Stimulated activated CD8-positive, alpha-beta memory T cell treated with anti-CD3 and anti-CD28 coated beads, Interleukin-2, amount 100 ng/mL, for 48 hours (primary cell): ENCODE measurements at places on chromosomes 3 and 15.

DNA sequence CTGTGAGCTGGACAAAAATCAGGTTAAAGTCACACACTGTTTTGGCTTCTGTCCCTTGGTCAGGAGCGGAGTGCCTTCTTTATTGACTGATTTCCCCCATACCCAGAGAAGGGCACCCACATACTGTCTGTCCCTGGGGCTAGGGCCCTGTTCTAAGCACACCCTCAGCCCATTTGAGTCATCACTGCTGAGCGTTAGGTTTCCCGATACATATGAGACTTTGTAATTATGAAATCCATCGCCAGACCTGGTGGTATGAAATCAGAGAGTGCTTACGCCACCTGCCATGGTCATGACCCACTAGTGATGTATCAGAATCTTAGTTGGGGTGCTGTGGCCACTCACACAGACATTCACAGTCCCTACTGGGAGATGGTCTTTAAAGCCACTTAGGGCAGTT lies 96.8 kb downstream of the CHDH start:
- no peak for DNase-seq

DNA sequence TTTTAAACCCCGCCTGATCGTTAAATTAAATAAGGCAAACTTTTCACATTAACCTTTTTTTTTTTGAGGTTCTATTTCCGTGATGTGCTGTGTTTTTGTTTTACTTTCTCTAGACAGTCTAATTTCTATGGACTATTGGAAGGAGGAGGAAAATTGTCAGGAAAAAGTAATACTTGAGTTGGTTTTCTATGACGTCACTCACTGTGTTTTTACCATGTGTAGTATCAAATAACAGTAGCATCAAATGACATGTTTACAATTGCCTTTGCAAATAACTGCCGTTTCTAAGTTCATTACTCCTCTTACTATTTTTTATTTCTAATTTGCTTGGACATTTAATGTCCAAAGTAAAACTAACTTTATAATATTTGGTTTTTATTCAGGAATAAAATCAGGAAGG lies 32.3 kb downstream of the MYO1E start:
- DNase-seq = no peak

DNA sequence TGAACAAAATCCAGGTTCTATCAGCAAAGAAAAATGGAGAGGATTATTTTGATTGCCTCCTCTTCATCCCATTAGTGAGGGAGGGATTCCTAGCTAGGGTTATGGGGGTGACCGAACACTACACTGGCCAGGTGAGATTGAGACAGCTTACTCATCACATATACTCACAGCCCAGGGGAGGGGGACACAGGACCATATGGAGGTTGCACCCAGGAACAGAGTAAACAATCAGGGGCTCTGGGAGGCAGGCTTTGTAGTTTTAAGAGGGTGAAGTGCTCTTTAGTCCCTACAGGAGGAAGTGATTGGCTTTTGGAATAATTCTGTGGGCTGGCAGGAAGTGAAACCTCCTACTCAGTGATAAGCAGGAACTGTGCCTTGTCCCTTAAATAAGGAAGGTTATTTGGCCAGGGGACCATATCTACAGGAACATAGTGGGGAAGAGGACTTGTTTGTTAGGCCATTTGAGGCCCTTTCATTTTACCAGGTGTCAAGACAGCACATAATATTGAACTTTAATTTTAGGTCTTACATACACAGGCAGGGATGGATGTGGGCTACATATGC lies 17.5 kb upstream of the KCTD6 start:
- DNase-seq = no peak

- DNase-seq = no peak
These were observed 170.7 kb downstream of the NAALADL2 start for GRCh38 chr3:175029828-175030227.

- DNase-seq = no peak
These were observed 27.1 kb upstream of the OSBPL11 start for GRCh38 chr3:125622381-125622791.

GRCh38 chr15:70768257-70768883 lies 5.0 kb upstream of the UACA start:
- no peak for DNase-seq

DNA sequence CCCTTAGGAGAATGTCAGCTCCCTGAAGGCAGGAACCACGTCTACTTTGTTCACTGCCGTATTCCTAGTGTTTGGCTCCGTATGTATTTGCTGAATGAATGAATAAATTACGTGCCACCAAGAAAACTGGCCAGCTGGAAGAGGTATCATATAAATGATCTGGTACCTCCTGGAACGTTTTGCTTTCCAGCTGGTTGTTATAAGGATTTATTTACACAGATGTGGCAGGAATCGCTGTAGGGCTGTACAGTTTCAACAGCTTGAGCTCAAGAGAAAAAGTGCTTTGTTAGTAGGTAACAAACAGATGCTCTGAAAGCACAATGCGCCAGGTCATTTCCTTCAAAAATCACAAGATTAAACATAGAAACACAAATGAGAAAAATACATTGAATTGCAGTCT lies 108.8 kb upstream of the ATP2B2 start:
- DNase-seq = no peak

GRCh38 chr3:105118905-105119304 lies 247.8 kb upstream of the ALCAM start:
- no peak for DNase-seq

DNA sequence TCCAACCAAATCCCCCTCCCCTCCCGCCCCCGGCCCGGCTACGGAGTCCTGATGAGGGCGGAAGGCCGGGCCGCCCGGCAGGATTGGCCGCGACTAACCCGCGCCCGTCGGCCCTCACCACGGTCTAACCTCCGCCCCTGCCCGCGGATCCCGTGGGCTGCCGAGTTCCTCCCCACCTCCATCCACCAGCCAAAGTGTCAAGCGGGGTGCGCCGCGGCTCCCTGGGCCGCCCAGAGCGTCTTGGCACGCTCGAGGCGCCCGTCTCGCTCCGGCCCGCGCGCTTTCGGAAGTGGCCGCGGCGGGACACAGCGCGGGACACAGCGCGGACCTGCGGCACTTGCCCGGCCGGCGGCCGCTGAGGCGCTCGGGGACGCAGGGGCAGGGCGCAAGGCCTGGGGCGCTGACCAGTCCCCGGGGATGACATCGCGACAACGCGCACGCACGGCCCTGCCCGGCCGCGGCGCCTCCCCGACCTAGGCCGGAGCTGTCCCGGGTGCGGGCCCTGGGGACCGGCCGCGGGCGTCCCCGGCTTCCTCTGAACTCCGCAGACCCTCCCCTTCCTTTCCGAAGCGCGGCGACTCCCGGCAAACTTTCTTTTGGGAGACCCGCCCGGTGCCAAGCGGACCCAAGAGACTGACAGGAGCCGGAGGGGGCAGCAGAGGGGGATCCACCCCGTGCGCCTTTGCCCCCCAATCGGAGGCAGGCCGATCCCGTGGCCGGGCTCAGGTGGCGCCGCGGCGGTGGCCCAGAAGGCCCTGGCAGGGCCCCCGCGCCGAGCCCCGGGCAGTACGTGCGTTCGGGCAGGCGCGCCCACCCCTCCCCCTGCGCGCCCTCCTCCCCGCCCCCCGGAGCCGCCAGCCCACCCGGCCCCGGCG lies 112.8 kb upstream of the ICE2 start:
- no peak for DNase-seq

DNA sequence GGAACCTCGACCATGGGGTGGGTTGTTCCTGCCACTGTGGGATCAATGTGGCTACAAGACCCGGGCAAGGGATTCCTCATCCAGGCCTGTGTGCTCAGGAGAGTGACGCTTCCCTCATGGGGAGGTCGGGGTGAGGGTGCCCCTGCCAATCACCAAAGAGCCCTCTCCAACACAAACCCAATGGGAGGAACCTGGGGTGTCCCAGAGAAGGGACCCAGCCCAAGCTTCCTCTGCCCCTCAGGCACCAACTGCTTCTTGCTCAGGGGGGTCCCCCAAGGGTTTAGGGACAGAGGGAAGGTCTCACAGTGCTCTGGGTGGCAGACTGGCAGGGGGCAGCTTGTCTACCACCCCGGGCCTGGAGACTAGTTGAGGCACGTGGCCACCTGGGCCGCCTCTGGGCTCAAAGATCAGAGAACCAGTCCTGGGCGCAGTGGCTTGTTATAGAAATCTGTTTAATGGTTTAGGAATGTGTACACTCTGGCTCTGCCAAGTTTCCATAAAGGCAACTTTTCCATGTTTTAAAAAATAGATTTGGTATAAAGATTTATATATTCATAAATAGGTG lies 26.6 kb downstream of the GP9 start:
- no peak for DNase-seq

DNA sequence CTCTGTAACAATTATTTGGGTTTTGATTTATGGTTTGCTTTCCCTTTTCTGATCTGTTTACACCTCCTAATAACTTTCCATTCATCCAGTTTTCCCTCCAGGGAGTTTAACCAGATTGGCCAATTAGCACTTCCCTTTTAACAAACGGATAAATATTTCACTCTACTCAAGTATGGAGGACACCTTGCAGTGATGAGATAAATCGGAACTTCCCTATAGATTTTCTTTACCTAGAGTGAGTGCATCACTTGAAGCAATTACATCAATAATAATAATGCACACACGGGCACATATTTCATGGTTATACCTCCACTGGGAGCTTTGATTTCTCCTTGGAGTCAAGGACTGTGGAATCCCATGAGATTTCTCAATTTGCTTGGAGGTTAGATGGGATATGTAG lies 239.1 kb upstream of the CFAP20DC start:
- DNase-seq = no peak

- DNase-seq = no peak
These were observed 97.8 kb downstream of the BBX start for GRCh38 chr3:107620534-107620933.

- no peak for DNase-seq
These were observed 470.4 kb downstream of the ROBO1 start for GRCh38 chr3:79297245-79297960.

DNA sequence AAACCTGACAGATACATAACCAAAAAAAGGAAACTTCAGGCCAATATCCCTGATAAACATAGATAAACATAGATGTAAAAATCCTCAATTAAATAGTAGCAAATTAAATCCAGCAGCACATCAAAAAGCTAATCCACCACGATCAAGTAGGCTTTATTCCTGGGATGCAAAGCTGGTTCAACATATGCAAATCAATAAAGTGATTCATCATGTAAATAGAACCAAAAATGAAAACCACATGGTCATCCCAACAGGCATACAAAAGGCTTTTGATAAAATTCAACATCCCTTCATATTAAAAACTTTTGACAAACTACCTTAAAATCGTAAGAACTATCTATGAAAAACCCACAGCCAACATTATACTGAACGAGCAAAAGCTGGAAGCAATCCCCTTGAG lies 882.2 kb downstream of the NTRK3 start:
- no peak for DNase-seq

- DNase-seq = no peak
These were observed 57.4 kb downstream of the ABHD5 start for GRCh38 chr3:43748179-43748578.
